ENCODE measurements at places on chromosomes 1 and 21. TPM values are rescaled to one million over a fixed set of nuclear protein-coding genes. Genes with fewer than 3 reads are reported as not detected.

- DNase-seq, result peak; percentile 70
These were observed 16.6 kb downstream of the MYOG start for GRCh38 chr1:203069030-203069747.

Gene CYP2J2
- total RNA-seq, result 1.0 TPM

- DNase-seq, result no peak
These were observed 74.7 kb downstream of the RUNX1 start for GRCh38 chr21:34974162-34974981.

DNA sequence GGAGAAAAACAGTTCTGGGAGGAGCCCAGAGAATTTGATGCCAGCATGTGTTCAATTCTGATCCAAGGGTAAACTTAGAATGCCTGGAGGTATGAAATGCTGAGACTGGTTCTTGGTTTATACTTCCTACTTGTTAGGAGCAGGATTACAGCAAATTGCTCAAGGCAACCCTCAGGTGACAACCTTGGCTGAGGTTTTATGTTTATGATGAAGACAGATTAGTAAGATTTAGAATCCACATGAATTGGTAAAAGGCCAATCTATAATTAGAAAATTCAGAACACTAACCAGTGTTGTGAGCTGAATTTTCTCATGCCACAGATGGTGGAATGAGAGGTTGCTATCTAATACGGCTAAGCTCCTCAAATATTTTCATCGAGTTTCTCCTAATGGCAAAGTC lies 235.3 kb upstream of the NRIP1 start:
- no peak for DNase-seq

GRCh38 chr1:177952249-177952648 lies 17.6 kb downstream of the SEC16B start:
- DNase-seq, result no peak

DNA sequence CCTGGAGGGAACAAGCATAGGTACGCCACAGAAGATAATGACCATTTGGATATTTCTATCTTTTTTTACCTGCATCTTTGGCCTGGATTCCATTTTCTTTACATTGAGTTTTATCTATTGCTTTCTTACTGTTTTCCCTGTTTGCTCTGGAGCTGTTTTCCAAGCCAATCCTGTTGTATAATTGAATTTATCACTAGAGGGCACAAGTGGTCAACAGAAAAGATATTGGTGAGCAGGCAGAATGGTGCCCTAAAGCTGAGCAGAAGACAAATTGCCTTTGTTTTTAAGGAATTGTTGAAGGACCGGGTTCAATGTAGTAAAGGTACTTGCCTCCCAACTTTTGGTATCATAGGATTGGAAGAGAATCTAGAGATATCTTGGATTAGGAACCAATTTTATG lies 152.8 kb downstream of the PPP1R12B start:
- DNase-seq, result peak; percentile 72

DNA sequence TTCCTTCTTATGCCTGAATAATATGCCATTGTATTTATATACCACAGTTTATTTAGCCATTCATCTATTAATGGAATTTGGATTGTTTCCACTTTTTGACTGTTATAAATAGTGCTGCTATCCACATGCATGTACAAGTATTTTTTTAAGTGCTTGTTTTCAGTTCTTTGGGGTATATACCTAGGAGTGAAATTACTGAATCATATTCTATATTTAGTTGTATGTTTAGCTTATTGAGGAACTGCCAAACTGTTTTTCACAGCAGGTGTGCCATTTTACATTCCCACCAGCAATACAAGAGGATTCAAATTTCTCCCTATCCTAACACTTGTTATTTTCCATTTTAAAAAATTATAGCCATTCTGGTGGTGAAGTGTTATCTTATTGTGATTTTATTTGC lies 7.6 kb upstream of the HJV start:
- DNase-seq, result no peak

Gene OR2T11
- total RNA-seq, result 0.57 TPM

GRCh38 chr1:235494531-235494930 lies 9.7 kb downstream of the B3GALNT2 start:
- no peak for DNase-seq

- DNase-seq, result no peak
These were observed 261.0 kb downstream of the RHOU start for GRCh38 chr1:228996281-228996680.

DNA sequence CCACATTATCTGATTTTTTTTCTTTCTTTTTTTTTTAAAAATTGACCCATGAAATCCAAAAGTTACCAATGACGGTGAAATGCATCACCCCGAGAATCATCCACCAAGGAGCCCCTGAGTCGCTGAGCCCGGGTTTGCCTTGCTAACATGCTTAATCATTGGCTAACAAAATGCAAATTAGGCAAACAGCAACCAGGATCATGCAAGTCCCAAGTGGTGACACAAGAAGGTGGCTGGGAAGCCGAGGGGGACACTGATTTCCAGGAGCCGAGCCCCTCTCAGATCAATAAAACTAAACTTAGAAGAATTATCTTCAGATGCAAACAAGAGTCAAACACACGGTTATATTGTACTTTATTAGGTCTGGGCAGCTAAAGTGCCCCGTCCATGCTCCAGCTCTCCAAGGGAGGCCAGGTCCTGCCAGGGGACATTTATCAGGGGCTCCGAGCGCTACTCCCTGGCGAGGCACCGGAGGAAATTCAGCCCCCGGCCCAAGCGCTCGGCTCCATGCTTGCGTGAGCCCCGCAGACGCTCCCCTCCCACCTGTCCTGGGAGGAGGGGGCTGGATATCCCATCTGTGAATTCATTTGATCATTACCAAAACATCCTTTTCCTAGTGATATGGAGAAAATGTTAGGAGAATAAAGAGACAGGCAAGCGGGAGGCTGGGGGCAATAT lies 154.1 kb downstream of the NPHP4 start:
- DNase-seq, result no peak

- no peak for DNase-seq
These were observed 63.0 kb upstream of the BACH1 start for GRCh38 chr21:29235714-29236197.

DNA sequence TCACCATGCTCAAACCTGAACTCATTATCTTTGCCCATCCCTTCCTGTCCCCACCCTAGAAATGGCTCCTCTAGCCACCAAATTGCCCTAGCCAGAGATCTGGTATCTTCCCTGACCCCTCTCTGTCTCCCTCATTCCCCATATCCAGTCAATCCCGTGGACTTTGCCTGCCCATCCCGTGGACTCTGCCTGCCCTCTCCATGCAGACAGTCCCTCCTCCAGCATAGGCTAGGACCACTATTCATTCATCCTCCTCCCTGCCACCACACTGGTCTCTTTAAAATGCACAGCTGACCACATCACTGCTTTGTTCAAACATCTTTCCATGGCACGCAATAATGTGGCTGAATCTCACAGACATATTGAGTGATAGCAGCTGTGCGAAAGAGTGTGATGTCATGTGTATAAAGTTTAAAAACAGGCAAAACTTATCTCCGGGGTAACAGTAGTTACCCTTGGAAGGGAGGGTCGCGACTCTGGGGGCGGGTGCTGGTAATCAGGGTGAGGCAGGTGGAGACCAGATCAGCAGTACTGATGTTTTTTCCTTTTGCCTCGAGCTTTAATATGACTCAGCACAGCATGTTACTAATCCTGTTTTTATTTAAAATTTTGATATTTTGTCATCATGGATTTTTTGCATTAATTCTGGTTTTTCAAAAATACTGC lies 4.8 kb upstream of the SLC2A1 start:
- DNase-seq, result peak; percentile 71

GRCh38 chr1:118914379-118915161 lies 73.6 kb downstream of the TBX15 start:
- no peak for DNase-seq

Gene STX12
- total RNA-seq, result 49.0 TPM

- DNase-seq, result no peak
These were observed 115.5 kb downstream of the RERE start for GRCh38 chr1:8701794-8702471.

- DNase-seq, result no peak
These were observed 12.0 kb upstream of the ZNF362 start for GRCh38 chr1:33244143-33244808.

Gene C8A
- total RNA-seq, result 0.09 TPM

DNA sequence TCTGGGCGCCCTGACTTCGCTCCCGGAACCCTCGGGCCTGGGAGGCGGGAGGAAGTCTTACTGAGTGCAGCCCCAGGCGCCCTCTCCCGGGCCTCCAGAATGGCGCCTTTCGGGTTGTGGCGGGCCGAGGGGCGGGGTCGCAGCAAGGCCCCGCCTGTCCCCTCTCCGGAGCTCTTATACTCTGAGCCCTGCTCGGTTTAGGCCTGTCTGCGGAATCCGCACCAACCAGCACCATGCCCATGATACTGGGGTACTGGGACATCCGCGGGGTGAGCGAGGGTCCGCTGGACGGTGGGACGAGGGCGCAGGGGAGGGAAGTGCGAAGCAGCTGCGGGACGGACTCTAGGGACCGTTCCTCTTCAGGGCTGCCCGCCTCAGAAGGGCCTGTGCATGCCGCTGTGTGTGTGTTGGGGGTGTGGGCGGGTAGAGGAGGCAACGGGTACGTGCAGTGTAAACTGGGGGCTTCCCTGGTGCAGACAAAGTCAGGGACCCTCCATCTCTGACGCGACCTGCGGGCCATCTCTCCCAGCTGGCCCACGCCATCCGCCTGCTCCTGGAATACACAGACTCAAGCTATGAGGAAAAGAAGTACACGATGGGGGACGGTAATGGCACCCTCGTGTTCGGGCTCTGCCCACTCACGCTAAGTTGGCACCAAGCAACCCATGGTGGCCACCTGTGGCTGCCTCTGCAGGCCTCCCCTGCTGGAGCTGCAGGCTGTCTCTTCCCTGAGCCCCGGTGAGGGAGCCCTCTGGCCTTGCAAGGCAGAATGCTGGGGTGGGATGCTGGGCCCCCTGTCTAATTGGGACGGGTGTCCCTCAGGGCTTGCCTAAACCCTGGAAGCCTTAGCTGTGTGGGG lies at the start of gene GSTM1:
Gene GSTM1, plus strand, starts transcription at position 177 of the 859 bp plus-strand sequence. Its CDS starts 57 bp downstream, at position 234.
- DNase-seq, result peak; percentile 91

Gene KRTAP21-2
- total RNA-seq, result not detected

Measured in kidney (tissue), 22 donors.